ENCODE measurements at places on chromosomes 2 and 18.

GRCh38 chr2:29335396-29335795 lies 220.2 kb downstream of the CLIP4 start:
- no peak for DNase-seq

DNA sequence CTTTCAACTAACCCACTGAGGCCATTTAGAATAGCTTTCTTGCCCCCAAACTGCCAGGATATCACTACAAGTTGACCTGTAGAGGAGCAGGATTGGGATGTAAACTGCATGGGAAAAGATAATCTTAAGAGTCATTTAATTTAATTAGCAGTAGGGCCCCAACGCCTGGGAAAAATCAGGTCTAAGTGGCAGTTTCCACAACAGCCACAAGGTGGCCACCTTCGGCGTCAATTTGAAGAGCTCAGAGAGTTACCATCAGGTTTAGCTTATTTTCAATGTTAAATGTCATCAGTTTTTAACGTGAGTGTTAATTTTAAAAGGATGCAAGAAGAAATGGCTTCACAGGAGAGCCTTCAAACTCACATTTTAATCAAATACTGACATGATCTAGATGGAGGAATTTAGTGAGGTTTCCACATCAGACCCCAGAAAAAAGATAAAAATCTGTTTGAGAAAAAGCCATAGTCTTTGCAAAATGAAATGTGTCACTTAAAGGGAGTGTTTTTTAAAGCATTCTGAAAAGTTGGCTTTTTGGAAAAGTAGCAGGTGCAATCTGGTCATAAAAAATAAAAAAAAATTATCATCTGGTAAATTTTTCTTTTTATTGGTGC lies 77.3 kb upstream of the UPP2 start:
- DNase-seq: no peak

- DNase-seq: no peak
Measured at GRCh38 chr2:231518771-231519170, 11.5 kb downstream of the NMUR1 start.

- no peak for DNase-seq
Measured at GRCh38 chr2:105373344-105373781, 25.5 kb downstream of the FHL2 start.

DNA sequence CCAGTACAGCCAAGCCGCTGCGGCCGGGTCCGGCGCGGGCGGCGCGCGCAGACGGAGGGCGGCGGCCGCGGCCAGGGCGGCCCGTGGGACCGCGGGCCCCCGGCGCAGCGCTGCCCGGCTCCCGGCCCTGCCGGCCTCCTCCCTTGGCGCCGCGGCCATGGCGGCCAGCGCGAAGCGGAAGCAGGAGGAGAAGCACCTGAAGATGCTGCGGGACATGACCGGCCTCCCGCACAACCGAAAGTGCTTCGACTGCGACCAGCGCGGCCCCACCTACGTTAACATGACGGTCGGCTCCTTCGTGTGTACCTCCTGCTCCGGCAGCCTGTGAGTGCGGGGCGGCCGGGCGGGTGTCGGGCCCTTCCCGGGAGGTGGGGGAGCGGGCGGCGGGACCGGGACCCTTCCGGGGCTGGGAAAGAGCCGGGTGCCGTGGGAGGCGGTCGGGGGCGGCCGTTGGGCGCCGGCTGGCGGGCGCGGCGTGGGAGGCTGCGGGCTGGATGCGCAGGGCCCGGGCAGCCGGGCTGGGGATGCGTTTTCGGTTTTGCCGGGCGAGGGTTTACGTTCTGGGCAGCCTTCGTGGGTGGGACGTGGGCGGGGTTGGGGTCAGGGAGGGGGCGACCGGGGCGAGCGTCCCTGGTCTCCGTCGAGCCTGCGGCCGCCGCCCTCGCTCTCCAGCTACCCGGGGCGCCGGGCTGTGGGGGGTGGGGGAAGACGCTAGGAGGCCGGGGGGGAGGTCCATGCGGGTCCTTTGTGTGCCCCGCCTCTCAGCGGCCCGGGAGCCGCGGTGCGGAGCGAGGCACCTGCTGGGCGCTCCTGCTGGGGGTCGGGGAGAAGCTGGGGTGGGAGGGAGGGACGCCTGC lies 537 bp downstream of the AGFG1 start:
- DNase-seq: peak; percentile 28

- no peak for DNase-seq
Measured at GRCh38 chr18:47882641-47883040, 47.8 kb downstream of the SMAD2 start.

GRCh38 chr2:240952496-240953246 lies 45.7 kb upstream of the SNED1 start:
- DNase-seq: no peak

DNA sequence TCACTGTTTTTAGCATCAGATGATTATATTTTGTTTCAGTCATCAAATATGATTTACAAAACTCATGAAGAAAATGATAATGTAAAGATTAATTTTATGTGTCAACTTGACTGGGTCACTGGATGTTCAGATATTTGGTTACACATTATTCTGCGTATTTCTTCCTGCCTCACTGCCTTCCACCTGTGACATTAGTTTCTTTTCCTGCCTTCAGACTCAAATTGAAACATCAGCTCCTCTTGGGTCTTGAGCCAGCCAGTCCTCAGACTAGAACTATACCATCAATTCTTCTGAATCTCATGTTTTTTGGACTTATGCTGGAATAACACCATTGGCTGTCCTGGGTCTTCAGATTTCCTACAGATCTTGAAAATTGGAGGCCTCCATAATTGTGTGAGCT lies 96.7 kb downstream of the ZNF385B start:
- no peak for DNase-seq
